ENCODE measurements at places on chromosomes 2 and 18.

GRCh38 chr2:196187898-196188458, 16.6 kb upstream of the STK17B start:
- DNase-seq, result no peak

- no peak for DNase-seq
Measured at GRCh38 chr2:152407806-152408205, 72.8 kb downstream of the FMNL2 start.

GRCh38 chr2:217990791-217991465, 11.9 kb downstream of the TNS1 start:
- DNase-seq, result no peak

- no peak for DNase-seq
Measured at GRCh38 chr18:48310999-48311398, 98.2 kb downstream of the ZBTB7C start.

- no peak for DNase-seq
Measured at GRCh38 chr18:74068296-74068695, 79.3 kb downstream of the FBXO15 start.

- peak; percentile 47 for DNase-seq
Measured at GRCh38 chr2:237097911-237098702, 12.4 kb downstream of the COPS8 start.

GRCh38 chr18:8904316-8904715, 198.2 kb upstream of the NDUFV2 start:
- DNase-seq, result no peak

- DNase-seq, result no peak
Measured at GRCh38 chr2:128180031-128180430, 89.0 kb downstream of the UGGT1 start.

- no peak for DNase-seq
Measured at GRCh38 chr2:25684577-25685473, 11.4 kb upstream of the DTNB start.

GRCh38 chr2:217399291-217399690, 539.4 kb upstream of the TNP1 start:
- peak; percentile 67 for DNase-seq

All from myocyte (in vitro differentiated cells).